T-helper 17 cell (primary cell): ENCODE measurements at places on chromosomes 1 and 21.
A peak's percentile ranks its signal among the peaks of the same experiment; 100 is the strongest.

DNA sequence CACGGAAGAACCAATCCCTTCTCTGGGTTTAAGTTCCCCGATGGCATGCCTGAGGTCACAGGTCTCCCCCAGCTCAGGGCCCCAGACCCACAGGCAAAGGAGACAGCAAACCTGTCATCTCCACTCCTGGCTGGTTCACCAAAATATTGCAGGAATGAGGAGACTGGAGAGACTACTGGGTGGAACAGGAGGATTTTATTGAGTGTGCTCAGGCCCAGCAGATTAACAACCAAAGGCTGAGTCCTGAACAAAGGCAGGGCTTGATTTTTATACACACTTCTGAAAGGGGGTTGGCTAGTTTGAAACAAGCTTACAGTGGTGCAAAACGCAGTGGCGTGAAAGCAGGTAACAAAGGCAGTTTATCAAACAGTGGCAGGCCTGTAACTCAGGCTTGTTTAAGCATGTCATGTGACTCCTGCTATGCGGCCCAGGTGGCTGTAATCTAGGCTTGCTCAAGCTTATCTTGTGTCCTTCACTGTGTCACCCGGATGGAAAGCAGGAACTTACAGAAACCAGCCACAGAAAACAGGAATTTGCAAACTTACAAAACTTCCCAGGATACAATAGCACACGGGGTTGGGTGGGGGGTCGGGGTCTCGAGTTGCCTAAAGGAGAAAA lies 27.4 kb upstream of the KCNJ15 start:
- peaks cover 3% of the 10 kb centered on the region for H3K36me3 ChIP-seq
- H3K4me3 ChIP-seq = no peak overlapping the region
- no peak overlapping the region for H3K27ac ChIP-seq
- H3K4me1 ChIP-seq = no peaks in the 10 kb centered on the region
- DNase-seq = no peak

GRCh38 chr21:17733209-17733608 lies 85.9 kb downstream of the C21orf91 start:
- H3K27me3 ChIP-seq = no peaks in the 10 kb centered on the region
- H3K36me3 ChIP-seq = no peaks in the 10 kb centered on the region
- H3K27ac ChIP-seq = no peak overlapping the region

DNA sequence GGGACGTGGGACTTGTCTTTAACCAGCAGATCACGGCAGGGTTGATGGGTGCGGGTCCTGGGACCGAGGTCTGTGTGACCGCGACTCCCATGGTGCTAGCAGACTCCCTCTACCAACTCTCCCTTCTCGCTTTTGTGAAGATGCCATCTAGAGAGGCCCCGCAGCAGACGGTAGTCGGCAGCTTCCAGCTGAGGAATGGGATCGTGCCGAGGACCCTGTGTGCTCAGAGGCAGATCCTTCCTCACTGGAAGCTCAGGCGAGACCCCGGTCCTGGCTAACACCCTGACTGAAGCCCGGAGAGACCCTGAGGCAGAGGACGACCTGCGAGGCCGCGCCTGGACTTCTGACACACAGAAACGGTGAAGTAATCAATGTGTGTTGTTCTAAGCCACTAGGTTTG lies 12.5 kb upstream of the SPATC1L start:
- no peaks in the 10 kb centered on the region for H3K27me3 ChIP-seq
- peak overlapping the region; percentile 47 for H3K27ac ChIP-seq
- H3K4me1 ChIP-seq = peaks cover 2% of the 10 kb centered on the region
- H3K4me3 ChIP-seq = no peak overlapping the region
- H3K36me3 ChIP-seq = peaks cover 3% of the 10 kb centered on the region

DNA sequence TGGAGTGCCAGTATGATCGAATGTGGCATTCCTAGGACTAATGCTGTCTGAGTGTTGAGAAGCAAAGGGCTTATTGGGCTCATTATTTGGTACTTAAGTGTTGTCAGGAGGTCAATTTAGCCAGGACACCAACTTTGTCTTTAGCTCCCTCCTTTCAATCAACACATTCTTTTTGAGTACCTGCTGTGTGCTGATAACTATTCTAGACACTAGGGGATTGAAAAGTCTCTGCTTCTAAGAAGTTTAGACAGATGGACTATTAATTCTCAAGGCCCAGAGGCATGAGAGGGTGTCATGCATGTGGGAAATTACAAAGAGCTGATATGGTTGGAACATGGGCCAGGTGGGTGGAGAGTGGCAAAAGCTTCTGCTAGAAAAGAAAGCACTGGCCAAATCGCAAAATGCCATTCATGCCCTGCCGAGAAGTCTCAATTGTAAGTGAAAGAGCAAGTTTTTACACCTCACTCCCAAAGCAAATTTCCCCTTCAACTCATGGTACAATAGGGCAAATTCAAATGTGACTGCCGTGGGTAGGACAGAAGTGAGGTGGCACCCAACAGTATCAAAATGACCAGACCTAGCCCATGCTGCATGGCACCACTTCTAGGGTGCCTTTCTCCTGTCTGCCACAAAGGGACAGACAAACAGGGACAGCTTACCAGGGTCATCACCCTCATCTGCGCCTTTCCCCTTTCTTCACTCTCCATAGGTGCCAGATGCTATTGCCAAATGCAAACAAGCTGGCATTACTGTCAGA lies 53.6 kb upstream of the LAX1 start:
- no peaks in the 10 kb centered on the region for H3K27me3 ChIP-seq
- H3K4me1 ChIP-seq = no peaks in the 10 kb centered on the region
- no peak for DNase-seq
- peak overlapping the region; percentile 43 for H3K27ac ChIP-seq
- peaks cover 4% of the 10 kb centered on the region for H3K36me3 ChIP-seq

DNA sequence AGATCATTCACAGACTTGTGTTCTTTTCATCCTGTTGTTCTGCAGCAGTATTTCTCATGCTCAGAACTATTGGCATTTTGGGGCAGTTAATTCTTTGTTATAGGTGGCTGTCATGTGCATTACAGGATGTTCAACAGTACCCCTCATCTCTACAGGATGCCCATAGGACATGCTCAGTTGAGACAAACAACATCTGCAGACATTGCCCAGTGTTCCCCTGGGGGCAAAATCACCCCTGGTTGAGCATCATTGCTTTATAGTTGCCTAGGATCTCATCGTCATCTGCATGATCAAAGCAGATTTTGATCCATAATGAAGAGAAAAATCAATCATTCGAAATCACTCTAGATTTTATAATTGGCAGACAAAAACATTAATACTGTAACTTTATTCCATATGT lies 222.5 kb upstream of the CACYBP start:
- H3K27ac ChIP-seq = no peak overlapping the region
- peaks cover 5% of the 10 kb centered on the region for H3K36me3 ChIP-seq
- no peak overlapping the region for H3K4me3 ChIP-seq
- DNase-seq = no peak
- no peaks in the 10 kb centered on the region for H3K27me3 ChIP-seq
- peaks cover 13% of the 10 kb centered on the region for H3K4me1 ChIP-seq

DNA sequence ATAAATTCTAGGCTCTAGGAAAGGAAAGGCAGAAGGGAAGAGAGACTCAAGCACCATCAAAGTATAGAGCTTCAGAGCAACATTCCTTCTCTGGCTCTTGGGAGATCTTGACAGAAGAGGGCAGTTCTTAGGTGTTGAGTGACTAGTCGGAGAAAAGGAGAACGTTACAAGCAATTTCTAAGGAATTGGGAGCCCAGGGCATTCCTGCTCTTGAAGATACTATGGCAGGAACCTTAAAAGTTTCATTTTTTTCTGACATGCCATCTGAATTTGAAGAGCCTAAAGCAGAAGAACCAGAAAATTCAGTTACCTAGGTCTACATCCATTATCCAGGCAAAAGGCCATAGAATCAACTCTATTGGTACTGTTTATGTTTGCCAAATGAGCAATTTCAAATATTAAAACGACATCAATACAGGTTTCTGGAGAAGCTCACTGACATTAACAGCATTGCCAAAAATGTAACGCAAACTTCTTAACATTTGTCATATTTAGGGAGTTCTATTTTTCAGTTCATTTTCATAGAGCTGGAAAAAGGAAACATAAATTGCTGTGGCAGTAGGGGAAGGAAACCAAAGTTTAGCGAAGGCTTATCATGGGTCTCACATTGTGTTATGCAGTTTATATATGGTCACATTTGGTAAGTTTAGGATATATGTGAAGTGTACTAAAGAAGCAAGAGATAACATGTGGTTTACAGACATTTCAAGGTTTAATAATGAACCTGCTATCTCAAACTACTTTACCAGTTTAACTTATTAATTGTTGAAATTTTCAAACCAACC lies 210.1 kb upstream of the NRIP1 start:
- H3K4me3 ChIP-seq = no peak overlapping the region
- H3K36me3 ChIP-seq = peaks cover under 1% of the 10 kb centered on the region
- H3K27me3 ChIP-seq = peaks cover 17% of the 10 kb centered on the region
- peaks cover 2% of the 10 kb centered on the region for H3K4me1 ChIP-seq
- H3K27ac ChIP-seq = no peak overlapping the region

- no peak overlapping the region for H3K4me3 ChIP-seq
- no peak for DNase-seq
- peaks cover 41% of the 10 kb centered on the region for H3K4me1 ChIP-seq
- H3K27me3 ChIP-seq = no peaks in the 10 kb centered on the region
Measured at GRCh38 chr1:89725011-89725370, 92.1 kb downstream of the LRRC8C start.

GRCh38 chr1:220370041-220370700 lies 97.9 kb upstream of the RAB3GAP2 start:
- no peaks in the 10 kb centered on the region for H3K4me1 ChIP-seq
- DNase-seq = no peak
- no peaks in the 10 kb centered on the region for H3K36me3 ChIP-seq

DNA sequence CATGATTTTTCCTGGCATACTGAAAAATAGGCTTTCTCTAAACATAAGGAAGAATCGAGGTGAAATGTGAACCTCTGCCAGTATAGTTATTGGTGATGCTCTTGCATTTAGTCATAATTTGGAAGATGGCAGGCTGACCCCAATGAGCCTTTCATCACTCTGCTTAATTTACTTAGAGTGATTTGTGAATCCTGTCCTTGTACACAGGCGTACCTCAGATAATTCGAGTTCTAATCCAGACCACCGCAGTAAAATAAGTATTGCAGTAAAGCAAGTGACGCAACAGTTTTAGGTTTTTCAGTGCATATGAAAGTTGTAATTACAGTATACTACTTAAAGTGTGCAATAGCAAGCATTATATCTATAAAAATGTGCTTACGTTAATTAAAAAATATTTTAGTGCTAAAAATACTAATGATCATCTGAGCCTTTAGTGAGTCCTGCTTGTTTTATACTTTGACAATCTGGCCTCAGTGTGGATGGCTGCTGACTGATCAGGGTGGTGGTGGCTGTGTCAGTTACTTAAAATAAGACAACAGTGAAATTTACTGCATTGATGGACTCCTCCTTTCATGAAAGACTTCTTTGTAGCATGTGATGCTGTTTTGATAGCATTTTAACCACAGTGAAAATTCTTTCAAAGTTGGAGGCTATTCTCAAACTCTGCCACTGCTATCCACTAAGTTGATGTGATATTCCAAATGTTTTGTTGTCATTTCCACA lies 1.7 kb downstream of the PKNOX1 start:
- H3K36me3 ChIP-seq = no peaks in the 10 kb centered on the region
- H3K27ac ChIP-seq = peak overlapping the region; percentile 79

- peak overlapping the region; percentile 98 for H3K27ac ChIP-seq
- peak overlapping the region; percentile 98 for H3K4me3 ChIP-seq
- no peak for DNase-seq
- peaks cover 3% of the 10 kb centered on the region for H3K36me3 ChIP-seq
Measured at GRCh38 chr1:226063977-226064815, 1.7 kb downstream of the H3-3A start.

- H3K4me1 ChIP-seq = peaks cover 2% of the 10 kb centered on the region
- no peaks in the 10 kb centered on the region for H3K36me3 ChIP-seq
- DNase-seq = no peak
- peaks cover 27% of the 10 kb centered on the region for H3K27me3 ChIP-seq
- H3K27ac ChIP-seq = no peak overlapping the region
Measured at GRCh38 chr1:244197851-244198375, 146.8 kb downstream of the ZBTB18 start.

DNA sequence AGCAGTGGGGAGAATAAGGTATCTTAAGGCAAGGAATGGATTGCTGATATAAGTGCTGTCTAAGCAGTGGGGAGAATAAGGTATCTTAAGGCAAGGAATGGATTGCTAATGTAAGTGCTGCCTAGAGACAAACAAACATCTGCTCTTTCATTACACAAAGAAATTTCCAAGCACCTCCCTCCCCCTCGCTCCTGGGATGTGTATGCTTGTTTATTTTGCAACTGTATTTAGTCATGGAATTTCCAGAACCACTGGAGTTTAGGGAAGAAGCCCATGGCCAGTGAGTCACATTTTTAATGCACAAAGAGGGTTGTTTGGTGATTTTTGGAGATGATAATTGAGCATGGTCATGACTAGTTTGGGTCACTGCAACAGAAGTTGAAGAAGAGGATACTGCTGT lies 21.5 kb downstream of the PDPN start:
- H3K27ac ChIP-seq = no peak overlapping the region
- DNase-seq = no peak
- no peaks in the 10 kb centered on the region for H3K4me1 ChIP-seq
- peaks cover 35% of the 10 kb centered on the region for H3K27me3 ChIP-seq
- no peak overlapping the region for H3K4me3 ChIP-seq
- peaks cover 4% of the 10 kb centered on the region for H3K36me3 ChIP-seq

- no peak for DNase-seq
- H3K36me3 ChIP-seq = peaks cover 6% of the 10 kb centered on the region
- no peaks in the 10 kb centered on the region for H3K27me3 ChIP-seq
- H3K27ac ChIP-seq = peak overlapping the region; percentile 54
- no peak overlapping the region for H3K4me3 ChIP-seq
Measured at GRCh38 chr21:37450445-37450941, 83.9 kb downstream of the DYRK1A start.

GRCh38 chr21:45458281-45459170 lies 53.6 kb downstream of the COL18A1 start:
- peaks cover 4% of the 10 kb centered on the region for H3K27me3 ChIP-seq
- no peak overlapping the region for H3K27ac ChIP-seq
- no peak overlapping the region for H3K4me3 ChIP-seq
- H3K4me1 ChIP-seq = no peaks in the 10 kb centered on the region

DNA sequence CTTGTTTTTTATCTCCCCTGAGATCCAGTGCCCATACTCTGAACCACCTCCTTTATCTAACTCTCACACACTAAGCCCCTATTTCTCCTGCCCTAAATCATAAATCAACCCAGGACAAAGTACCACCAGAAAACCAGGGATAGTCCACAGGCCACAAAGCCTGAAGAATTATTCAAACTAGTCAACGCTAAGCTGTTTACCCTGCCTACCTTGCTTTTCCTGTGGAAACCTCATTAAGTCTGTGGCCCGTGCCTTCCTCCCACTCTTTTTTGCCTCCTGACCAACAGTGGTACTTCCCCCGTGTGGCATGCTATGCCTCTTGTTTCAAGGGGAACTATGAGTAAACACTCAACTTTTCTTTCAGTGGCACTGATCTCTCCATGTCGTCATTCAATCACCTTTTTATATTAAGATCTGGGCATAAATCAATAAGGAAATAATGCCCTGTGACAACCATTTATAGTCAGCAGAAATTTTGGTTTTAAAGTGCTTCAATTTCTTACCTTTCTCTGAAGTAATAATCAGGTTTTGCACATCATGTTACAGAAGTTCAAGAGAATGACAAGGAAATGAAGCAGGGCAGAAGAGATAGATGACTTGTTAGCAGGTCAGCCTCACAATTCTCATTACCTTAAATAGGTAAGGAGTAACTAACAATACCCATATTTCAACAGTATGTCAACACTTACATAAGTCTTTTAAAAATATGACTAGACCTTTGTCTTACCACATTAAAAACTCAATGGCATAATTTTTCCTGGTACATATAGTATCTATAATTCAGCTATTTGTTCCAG lies 32.1 kb downstream of the EYA3 start:
- peaks cover 2% of the 10 kb centered on the region for H3K36me3 ChIP-seq
- H3K27ac ChIP-seq = peak overlapping the region; percentile 97
- peaks cover 38% of the 10 kb centered on the region for H3K4me1 ChIP-seq
- DNase-seq = peak; percentile 31
- peak overlapping the region; percentile 73 for H3K4me3 ChIP-seq
